Activated T-cell treated with anti-CD3 and anti-CD28 coated beads for 4 hours (primary cell): ENCODE measurements at places on chromosomes 11 and 22.

GRCh38 chr22:44881624-44882023, 128.2 kb downstream of the PHF21B start:
- DNase-seq: no peak

- no peak for DNase-seq
Observed at GRCh38 chr11:92227959-92228935, 3.6 kb downstream of the FAT3 start.

DNA sequence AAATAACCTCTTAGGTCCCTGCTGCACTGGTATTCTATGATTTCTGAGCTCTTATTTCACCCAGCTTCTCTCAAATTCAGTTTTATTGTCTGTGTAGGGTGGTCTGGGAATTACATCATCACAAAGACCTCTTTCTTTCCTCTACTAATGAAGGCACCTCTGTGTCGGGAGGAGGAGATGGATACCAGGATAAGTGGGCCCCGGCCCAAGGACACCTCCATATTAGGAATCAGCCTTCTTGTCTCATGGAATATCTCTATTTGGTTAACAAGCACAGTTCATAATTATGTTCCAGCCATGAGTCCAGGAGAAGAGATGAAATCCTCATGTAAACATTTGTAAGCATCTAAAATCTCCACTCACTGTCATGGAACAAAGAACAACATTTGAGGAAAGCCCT, 9.4 kb downstream of the PARVA start:
- DNase-seq: no peak

DNA sequence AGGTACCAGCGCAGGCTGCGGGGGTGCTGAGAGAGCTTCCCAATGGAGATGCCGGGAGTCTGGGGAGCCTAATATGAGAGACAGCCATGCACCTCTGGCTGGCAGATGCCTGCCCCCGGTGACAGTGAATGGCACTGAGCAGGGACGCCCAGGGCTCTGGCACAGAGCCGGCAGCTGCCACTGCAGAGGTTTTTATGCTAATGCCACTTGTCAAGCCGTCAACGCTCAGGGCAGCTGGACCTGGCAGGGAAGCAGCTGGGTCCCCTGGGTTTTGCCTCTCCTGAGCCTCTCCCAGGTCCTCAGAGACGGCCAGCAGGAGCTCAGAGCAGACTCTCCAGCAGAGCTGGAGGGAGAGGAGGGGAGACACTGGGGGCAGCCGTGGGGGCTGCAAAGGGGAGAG, 573.6 kb downstream of the BUD13 start:
- DNase-seq: no peak

DNA sequence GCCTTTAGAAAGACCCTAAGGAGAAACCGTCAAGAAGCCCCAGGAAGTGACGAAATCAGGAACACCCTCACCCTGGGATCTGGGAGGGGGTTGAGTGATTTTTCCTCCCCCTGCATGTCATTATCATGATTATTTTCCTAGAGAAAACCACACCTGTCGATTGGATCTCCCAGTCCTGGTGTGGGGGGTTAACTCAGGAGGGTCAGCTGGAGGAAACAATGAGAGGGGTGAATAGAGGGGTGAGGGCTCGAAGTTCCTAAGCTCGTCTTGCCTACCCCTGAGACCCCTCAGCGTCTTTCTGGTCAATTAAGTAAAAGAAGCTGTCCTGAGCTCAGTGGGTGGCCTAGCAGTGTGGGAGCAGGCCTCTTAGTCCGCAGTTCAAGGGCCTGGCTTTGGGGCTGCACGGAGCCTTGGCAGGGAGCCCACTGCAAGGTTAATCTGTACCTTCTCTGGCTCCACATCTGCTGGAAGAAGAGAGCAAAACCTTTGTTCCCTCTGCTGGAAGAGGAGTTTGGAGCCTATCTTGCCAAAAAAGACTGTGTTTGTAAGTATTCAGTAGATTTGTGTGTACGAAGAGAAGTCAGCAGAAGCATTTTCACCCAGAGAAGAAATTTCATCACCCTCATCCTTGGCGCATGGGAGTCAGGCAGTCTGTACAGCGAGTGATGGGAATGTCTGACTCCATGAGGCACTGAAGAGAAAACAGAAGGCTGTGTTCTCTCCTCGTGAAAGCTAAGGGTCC, 34.2 kb upstream of the FTH1 start:
- no peak for DNase-seq

DNA sequence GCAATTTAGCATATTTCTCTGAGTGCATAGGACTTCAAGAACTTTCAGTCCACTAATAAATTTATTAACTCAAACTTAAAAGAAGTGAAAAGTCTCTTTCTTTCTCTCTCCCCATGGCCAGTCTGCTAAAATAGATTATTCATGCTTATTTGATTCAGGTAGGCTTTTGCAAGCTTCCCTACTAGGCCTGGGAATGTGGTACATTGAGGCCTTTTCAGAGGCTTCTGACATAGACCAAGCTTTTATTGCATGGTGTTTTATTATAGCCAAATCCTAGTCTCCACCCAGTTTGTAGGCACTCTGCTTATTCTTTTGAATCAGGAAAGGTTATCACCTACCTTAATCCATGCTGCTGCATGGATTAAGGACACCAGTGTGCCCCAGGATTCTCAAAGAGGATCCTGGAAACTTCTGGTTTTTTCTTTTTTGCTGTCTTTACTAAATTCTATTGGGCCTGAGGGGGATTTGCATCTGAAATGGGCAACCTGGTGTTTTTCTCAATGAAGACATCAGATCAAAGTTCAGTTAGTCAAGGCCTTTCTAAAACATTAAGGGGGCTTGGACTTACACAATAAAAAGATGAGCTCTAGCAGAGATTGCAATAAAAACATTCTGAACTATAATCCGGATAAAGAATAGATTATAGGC, 92.2 kb downstream of the ELP4 start:
- no peak for DNase-seq

DNA sequence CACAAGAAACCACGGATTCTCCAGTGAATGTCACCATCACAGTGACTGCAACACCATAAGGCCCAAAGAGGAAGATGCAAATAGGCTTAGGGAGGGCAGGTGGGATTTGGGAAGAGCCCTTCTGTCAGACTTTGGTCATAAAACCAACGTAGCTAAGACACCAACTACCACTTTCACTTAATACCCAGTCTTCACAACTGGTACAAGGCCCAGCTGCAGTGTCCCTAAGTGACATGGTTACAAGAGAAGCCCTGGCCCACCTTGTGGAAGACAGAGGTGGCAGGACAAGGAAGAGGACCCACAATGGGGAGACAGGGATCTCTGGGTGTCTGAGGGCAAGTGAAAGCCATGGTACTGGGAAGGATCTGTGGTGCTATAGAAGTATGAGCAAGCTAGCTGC, 10.0 kb downstream of the VSIG10L2 start:
- DNase-seq: no peak

- no peak for DNase-seq
Observed at GRCh38 chr22:26922806-26923205, 265.4 kb downstream of the MIAT start.

DNA sequence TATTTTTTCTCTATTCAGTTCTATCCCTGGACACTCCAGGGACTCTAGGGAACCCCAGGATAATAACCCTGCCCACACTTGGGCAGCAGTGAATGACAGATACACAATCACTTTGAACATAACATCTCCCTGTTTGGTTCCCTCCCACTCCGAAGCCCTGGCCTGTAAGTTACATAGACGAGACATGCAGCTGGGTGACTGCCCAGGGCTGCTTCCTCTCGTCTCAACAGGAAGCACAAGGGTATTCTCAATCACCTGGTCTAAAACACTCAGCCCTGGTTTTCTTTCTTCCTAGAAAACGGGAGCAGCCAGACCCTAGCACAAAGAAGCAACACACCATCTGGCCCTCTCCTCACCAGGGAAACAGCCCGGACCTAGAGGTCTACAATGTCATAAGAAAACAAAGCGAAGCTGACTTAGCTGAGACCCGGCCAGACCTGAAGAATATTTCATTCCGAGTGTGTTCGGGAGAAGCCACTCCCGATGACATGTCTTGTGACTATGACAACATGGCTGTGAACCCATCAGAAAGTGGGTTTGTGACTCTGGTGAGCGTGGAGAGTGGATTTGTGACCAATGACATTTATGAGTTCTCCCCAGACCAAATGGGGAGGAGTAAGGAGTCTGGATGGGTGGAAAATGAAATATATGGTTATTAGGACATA, 19.4 kb downstream of the LAYN start:
- DNase-seq: no peak

GRCh38 chr11:133832991-133833897, 12.1 kb downstream of the SPATA19 start:
- DNase-seq: no peak

- peak; percentile 59 for DNase-seq
Observed at GRCh38 chr11:62671608-62672389, at the start of the genes LBHD1 and UQCC3. Gene LBHD1, minus strand, starts transcription at chr11:62672267. Its CDS starts 2,236 bp downstream, at chr11:62670031. Gene UQCC3, plus strand, starts transcription at chr11:62671673. Its CDS starts 73 bp downstream, at chr11:62671746.

DNA sequence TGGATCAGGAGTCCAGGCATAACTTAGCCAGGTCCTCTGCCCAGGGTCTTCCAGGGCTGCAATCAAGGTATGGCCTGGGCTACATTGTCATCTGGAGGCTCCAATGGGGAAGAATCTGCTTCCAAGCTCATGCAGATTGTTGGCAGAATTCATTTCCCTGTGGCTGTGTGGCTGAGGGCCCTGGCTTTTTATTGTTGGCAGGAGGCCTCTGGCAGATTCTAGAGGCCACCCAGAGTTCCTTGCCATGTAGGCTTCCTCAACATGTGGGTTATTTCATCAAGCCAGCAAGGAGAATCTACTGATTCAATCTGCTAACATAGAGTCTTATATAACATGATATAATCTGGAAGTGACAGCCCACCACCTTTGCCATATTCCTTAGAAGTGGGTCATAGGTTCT, 16.4 kb upstream of the EP300 start:
- no peak for DNase-seq

DNA sequence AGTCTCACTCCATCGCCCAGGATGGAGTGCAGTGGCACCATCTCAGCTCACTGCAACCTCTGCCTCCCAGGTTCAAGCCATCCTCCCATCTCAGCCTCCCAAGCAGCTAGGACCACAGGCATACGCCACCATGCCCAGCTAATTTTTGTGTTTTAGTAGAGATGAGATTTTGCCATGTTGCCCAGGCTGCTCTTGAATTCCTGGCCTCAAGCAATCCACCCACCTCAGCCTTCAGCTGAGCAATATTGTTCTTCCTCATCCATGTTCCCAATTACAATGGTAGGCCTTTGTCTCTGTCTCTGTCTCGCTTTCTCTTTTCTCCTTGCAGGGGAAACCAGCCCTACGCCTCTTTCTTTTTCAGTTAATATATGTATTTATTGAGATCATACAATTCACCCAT, 10.3 kb downstream of the HSPA8 start:
- no peak for DNase-seq

DNA sequence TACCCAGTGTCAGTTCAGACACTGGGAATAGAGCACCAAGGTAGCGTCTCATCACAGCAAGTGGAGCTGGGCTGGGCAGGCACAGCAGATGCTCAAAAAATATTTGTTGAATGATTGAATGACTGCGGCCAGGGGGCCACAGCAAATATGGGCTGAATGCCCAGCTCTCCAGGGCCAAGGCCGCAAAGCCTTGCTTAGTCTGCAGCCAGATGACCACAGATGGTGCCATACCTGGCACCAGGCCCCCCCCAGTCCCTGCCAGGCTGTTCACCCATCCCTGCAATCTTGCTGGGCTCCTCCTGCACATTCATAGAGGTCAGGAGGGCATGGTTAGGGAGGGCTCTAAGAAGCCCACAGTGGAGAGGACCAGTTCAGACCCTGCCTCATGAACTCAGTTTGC, 32.9 kb downstream of the ZC3H7B start:
- DNase-seq: no peak

- DNase-seq: no peak
Observed at GRCh38 chr22:18999008-18999407, 62.9 kb upstream of the PRODH start.

- DNase-seq: no peak
Observed at GRCh38 chr22:43861529-43861928, 784 bp downstream of the SULT4A1 start.

GRCh38 chr22:17496841-17497240, 66.5 kb upstream of the SLC25A18 start:
- DNase-seq: no peak

DNA sequence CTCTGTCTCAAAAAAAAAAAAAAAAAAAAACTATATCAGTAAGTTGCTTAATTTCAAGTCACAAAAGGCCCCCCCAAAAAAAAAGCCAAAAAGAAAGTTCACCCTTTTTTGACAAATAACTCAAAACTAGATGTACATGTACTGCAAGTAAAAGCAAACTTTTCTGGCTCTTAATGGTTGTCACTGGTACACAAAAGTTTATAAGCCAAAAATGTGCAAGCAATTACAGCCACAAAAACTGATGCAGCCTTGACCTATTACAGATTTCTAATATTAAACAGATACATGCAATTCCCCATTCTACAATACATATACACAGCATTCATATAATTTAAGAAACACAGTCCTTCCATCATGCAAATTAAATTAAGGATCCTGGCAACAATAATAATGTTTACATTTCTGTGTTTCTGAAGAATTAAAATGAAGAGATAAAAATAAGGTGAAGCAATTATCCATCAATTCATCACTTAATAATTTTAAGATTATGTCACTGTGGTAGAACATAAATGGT, 18.6 kb downstream of the PICALM start:
- no peak for DNase-seq

DNA sequence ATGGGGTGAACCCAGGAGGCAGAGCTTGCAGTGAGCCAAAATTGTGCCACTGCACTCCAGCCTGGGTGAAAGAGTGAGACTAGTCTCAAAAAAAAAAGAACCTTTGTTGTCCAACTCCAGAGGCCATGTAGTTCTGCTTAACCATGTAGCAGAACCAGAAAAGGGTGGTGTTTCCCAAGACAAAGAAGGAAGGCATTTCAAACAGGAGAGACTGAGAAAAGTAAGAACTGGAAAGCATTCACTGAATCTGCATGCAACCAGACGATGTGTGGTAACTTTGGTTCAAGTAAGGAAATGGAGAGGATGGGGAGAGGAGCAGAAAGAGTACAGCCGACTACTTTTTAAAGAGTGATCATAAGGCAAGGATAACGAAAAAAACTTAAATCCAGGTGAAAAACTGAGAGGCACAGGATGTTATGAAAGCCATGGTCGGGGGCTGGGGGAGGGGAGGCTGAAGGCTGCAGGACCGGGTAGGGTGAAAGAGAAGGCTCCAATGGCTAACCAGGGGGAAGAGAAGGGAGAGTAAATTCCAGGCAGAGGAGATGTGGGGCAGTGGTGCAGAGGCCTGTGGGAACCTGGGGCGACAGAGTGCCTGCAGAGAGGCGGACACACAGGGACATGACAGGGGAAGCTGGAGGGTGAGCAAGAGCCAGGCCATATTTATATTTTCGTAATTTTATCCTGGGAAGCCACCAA, 48.8 kb downstream of the MAPK1 start:
- no peak for DNase-seq

- no peak for DNase-seq
Observed at GRCh38 chr11:132864811-132865576, 667.3 kb downstream of the OPCML start.

DNA sequence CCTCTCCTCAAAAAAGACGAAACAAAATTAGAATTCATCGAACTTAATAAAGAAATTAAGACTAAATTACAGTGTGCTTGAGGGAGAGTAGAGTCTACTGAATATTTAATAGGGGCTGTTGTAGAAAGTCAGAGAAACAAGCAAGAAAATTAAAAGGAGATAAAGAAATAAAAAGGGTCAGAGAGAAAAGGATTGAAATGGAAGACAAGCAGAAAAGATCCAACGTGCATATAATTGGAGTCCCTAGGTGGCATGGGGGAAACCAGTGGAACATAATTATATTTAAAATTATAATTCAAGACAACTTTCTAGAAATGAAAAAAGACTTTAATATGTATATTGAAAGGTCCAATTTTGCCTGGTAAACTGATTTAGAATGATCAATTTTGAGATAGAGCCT, 74.3 kb downstream of the ACER3 start:
- no peak for DNase-seq
